HuH-7.5 (cell line): ENCODE measurements at places on chromosomes 11 and 22.

- DNase-seq, result no peak
Observed at GRCh38 chr22:39253435-39254070, 8.8 kb upstream of the PDGFB start.

DNA sequence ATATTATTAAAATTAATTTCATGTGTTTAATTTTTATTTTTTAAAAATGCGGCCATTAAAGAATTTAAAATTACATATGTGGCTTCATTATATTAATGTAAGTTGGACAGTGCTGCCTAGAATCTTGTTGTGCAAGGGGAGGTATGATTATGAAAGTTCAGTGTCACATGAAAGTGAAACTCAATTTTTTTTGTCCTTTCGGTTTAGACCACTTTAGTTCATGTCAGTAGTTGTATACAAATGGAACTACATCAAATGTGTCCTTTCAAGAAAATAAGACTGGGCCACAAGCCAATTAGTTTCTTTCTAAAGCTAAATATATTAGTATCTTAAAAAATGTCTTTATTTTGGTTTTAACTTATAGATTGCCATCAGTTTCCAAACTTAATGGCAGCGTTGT, 35.7 kb downstream of the TBCEL start:
- DNase-seq, result no peak

DNA sequence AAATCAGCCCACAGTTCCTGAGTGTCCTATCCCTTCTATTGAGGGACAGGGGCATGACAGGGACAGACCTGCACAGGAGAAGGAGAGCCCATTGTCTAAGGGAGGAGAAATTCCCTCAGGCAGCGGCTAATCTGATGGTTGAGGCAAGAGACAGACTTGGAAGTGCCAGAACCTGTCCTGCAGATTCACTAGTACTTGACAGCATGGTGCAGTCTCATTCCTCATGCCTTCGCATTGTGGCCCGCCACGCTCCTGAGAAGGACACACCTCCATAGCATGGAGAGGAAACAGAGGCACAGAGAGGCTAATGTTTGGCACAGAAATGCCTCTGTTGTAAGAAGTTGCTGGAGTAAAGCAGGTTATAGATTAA, 3.2 kb downstream of the P2RY6 start:
- no peak for DNase-seq

GRCh38 chr11:96229354-96229977, 113.5 kb downstream of the MAML2 start:
- DNase-seq, result no peak

DNA sequence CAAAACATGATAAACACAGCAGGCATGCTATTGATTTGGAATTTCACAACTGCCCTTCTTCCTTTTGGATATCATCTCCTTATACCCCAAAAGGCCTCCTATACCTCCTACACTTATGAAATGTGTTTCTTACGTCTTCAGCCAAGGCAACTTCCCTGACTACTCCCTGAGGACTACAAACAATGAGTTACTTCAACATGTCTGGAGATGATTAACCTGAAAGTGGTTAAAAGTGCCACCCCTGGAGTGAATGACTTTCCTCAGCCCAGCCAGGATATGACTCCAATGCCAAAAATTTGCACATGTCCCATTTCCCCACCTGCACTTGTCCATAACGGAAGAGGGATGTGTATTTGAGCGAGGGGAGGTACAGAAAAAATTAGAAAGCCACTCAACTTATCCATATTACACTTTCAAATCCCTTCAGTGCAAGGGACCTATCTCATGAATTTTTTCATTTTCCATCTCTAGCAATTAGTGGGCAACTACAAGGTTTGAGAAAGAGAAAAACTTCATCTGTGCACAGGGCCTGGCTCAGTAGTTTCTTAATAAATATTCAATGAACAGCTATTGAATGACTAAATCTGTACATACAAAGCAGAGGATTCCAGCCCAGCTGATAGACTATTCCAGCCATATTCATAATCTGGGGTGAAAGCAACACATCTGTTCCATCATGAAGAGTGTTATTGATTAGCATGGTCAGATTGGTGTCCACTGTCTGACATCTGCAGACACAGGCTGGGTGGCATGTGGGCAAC, 36.8 kb downstream of the KIRREL3 start:
- DNase-seq, result no peak

DNA sequence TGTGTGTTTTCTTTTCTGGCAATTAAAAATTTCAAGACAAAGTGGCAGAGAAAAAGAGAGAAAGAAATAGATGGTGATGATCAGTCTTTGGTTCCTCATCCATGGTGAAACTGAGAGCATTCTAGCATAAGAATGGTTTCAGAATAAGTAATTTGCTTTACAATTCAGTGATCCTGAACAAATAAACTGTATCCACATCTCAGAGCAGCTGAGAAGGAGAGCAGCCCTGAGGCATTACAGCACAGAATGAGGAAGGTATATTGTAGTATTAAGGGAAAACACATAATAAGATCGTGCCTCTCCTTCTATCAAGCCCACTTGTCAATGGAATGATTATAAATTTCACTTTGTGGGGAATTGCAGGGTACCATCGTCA, 17.4 kb downstream of the LUZP2 start:
- DNase-seq, result no peak

GRCh38 chr22:19932367-19933206, 9.0 kb upstream of the COMT start:
- DNase-seq, result no peak

DNA sequence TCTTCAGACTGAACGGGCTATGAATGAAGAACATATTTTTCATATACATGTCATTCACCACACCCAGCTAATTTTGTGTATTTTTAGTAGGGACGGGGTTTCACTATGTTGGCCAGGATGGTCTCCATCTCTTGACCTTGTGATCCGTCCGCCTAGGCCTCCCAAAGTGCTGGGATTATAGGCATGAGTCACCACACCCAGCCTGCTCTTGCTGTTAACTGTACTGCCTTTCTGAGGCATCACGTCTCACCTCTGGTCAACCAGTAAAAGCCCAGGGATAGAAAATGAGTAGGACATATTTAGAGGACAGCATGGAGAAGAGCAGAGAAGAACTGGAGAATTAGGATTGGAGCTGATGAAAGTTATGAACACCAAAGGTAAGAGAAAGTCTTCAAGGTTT, 55.6 kb downstream of the APOL3 start:
- no peak for DNase-seq

GRCh38 chr22:48661984-48662383, 1165.7 kb downstream of the BRD1 start:
- no peak for DNase-seq

DNA sequence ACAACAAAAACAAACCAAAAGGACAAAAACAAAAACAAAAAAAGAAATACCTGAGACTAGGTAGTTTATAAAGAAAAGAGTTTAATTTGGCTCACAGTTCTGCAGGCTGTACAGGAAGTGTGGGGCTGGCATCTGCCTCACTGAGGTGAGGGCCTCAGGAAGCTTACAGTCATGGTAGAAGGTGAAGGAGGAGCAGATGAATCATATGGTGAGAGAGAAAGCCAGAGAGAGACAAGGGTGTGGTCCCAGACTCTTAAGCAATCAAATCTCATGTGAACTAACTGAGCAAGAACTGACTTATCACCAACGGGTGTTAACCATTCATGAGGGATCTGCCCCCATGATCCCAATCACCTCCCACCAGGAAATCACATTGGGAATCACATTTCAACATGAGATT, 58.8 kb upstream of the ZBED5 start:
- no peak for DNase-seq

DNA sequence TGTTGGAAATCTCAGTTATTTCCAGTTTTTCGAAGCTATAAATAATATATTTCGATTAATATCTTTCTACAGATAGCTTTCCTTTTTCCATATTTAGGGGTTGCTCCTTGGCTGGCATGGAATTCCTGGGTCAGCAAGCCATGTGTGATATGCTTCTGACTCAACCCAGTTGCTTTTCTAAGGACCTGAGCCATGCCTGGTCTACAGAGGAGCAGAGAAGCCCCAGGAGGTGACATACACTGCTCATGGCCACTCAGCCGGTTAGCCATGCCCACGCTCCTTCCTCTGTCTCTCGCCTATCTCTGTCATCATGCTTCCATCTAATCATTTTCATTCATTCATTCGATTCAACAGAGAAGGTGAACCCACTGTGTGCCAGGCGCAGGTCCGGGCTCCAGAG, 23.2 kb upstream of the PDGFB start:
- DNase-seq, result no peak

GRCh38 chr11:2869561-2870427, 15.8 kb downstream of the CDKN1C start:
- DNase-seq, result no peak

- DNase-seq, result no peak
Observed at GRCh38 chr11:46649180-46649738, 31.9 kb downstream of the ATG13 start.

DNA sequence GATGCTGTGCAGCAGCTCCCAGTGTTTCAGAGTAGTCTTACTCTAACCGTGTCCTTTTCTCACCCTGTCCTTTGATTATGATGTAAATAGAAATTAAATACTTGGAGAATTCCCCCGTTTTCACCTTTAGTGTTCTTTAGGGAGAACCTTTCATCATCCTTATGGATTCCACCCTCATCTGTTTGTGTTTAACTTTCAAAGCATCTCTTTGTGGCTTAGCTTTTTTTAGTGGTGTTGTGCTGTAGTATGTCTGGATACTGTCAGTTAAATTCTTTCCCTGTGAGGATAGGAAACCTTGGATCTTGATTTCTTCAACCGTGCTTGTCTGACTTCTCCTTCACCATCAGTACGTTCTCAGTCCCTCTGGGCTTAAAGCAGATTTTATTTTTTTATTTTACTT, 48.5 kb downstream of the PPP6R3 start:
- no peak for DNase-seq

DNA sequence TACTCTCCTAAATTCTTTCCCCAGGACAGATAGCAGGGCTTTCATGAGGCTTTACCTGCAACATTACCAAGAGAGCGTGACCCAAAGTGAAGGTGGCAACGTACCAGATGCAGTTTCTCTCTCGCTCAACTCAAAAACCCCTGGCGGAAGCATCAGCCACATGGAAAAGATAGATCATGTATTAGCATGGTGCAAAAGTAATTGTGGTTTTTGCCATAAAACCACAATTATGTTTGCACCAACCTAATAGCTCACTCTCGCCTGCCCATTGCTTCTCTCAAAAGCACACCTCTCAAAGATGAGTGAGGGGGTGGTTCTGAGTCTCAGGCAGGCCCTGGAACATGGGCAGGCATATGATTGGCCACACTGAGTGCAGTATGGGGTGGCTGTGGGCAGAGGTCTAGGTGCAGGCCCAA, 7.0 kb downstream of the MS4A6A start:
- DNase-seq, result no peak

DNA sequence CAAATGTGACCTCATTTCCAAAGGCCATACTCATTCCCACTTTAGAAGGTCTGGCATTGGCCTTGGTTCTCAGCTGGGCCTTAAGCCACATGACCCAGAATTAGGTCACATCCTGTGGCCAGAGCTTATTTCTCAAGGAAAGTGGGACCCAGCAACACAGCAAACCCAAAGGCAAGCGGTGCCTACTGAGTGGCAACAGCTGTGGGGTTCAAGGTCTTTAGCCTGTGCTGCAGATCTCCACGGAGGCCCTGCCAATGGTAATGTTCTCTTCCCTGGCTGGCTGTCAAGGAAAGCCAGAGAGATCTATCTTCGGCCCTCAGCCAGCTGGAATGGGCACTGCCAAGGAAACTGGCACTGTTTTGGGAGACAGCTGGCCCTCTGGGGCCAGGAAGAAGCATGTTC, 41.5 kb upstream of the TP53I11 start:
- no peak for DNase-seq

DNA sequence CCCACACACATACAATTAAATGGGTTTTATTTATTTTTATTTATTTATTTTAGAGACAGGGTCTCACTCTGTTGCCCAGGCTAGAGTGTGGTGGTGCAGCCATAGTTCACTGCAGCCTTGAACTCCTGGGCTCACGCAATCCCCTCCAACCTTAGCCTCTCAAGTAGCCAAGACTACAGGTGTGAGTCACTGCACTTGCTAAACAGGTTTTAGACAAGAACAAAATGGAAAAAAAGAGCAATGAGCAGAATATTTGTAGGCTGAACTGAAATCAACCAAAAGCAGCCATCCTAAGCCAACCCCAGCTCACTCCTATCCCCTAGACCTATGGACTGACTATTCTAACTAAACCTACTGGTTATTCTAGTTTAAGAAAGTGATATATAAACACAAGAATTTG, 37.8 kb downstream of the MRE11 start:
- no peak for DNase-seq

DNA sequence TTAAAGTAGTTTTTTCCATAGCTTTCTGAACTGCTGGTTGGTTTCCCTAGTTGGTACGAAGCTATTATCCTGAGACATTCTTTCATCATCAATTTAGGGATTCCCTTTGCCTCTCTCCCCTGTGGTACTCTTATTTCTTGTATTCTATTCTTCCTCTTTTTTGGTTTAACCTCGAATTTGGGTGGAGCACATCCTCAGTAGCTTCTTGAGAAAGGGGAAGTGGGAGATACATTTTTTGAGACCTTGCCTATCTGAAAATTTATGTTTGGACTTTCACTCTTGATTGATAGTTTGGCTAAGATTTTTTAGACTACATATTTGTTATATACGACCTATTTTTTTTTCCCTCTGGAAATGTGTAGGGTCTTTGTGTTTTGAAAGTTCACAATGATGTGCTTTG, 121.7 kb upstream of the ZBED5 start:
- no peak for DNase-seq

DNA sequence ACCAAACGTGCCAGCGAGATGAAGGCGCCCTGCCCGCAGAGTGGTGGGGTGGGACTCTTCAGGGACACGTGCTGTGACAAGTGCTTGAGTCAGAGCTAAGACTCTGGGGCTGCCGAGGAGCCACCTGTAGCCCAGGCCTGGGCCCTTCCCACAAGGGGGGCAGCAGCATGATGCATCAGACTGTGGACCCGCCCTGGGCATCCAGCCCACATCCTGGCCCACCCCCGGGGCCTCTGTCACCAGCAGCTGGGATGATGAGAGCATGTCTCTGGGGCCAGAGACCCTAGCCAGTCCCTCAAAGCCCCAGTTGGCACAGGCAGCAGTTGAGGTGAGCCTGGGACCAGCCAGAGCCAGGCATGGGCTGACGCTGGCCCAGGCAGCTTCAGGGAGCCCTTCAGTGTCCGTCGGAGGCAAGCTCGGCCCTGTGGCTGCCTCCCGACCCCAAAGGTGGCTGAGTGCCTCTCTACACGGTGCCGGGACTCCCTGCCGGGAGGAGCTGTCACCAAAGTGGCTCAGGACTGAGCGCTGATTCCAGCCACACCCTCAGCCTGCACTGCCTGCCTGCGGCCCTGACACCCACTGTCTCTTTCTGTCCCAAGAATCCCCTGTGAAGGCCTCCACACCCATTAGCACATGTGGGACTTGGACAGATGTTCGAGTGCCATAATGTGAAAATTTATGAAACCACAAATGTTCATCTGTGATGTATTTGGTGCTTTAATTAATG, 41.3 kb downstream of the CDKN1C start:
- no peak for DNase-seq

DNA sequence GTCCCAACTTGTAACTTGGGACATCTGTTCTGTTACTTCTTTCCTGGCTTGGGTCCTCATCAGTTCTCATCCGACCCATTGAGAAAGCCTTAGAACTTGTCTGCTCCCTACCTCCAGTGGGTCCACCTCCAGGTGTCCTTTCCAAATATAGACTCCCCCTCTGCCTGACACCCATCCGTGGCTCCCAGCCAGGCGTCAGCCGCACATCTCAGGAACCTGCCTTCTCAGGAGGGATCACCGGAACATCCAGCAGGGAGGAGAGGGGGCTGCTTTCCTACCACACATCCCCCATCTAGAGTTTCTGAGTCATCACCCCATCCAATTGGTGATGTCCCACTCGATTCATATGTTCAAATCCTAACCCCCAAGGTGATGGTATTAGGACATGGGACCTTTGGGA, 36.5 kb downstream of the C11orf91 start:
- no peak for DNase-seq
